ENCODE measurements at places on chromosomes 16 and 17.

DNA sequence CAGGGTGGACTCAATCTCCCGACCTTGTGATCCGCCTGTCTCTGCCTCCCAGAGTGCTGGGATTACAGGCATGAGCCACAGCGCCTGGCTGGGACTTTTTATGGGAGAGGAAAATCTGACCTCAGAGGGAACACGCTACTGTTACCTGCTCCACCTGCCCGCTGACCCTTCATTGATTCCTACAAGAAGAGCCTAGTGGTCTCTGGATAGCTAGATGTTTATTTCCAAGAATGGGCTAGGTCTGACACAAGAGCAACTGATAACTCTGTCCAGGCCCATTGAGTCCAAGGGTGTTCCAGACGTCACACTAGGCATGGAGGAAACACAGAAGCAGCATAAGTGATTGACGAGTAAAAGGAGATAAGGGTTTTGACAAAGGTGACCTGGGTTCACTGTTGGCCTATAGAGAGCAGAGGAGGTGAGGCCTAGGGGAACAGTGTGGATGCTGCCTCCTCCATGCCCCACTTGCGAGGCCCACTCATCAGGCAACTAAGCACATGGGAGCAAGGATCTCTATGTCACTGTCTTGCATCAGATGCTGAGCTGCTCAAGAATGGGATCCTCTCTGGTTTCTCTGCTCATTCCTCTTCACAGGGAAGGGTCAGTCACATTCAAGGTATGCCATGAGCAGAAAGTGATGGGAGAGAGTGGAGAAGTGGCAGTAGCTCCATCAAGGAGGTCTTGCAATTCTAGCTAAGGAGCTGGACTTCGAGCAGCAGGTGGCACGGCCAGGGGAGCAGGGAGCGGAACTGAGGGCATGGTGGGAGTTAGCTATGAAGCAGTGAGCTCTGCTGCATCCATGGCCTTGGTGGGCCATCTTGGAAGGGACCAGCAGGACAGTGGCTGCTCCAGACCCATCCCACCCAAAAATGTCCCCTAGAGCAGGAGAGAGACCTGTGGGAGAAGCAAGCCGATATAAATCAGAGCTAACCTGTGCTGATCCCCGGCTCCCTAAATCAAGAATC lies 145.2 kb downstream of the WSCD1 start:
- no peak for DNase-seq

GRCh38 chr17:31156326-31156725 lies 61.5 kb downstream of the NF1 start:
- no peak for DNase-seq

DNA sequence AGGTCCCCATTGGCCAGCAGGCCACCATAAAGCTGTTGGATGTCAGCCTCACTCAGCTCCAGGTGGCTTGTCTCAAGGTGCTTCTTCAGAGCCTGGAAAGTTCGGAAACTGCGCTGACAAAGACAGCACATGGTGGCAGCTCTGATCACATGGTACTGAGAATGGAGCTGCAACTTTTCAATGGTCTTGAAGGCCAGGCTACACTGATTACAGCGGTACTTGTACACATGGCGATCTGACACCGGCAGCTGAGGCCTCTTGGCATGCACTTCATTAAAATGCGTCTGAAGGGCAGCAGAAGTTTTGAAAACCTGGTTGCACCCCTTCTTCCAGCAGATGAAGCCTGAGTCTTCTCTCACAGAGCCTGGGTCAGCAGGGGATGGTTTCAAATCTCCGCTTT lies 249.7 kb downstream of the ZFHX3 start:
- no peak for DNase-seq

DNA sequence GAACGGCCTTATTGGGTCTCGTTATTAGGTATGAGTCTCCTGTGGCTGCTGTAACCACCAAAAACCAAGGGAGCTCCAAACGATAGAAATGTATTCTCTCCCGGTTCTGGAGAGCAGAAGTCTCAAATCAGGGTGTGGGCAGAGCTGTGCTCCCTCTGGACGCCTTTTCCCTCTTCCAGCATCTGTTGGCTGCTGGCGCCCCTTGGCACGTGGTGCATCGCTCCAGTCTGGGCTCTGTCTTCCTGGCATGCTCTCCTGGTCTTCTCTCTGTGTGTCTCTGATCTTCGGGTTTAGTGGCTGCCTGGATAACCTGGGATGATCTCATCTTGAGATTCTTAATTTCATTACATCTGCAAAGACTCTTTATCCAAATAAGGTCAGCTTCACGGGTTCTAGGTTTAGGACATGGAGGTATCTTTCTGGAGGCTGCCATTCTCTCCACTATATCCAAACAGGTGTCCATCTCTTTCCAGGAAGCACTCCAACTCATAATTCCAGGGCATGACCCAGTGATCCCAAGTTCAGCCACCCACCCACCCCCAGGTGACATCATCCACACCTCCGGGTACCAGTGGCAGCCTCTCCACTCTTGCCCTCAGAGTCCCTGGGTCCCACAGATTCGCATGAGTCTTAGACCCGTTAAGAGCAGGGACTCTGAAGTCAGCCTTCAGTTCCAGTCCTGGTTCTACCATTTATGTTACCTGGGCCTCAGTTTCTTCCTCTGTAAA lies 145.5 kb upstream of the FOXF1 start:
- no peak for DNase-seq

- peak; percentile 56 for DNase-seq
Observed at GRCh38 chr17:38667099-38667786, 7.5 kb downstream of the EPOP start.

DNA sequence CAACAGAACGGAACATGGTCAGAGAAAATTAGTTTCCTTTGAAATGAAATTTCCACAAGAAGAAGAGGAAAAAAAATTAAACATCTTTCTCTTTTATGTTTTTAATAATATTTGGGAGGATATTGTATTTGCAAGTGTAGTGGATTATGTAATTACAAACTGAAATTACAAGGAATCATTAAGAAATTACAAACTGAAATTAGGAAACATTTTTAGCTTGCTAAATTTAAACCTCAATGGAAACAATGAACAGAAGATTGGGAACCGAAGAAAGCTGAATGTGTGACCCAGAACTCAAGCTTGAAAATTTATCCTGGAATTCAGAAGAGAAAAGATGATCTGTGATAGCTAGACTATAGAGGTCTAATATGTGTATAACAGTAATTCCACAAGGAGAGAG lies 4.4 kb upstream of the PIK3R5 start:
- DNase-seq, result no peak

- no peak for DNase-seq
Observed at GRCh38 chr17:17087424-17088015, 45.3 kb downstream of the MPRIP start.

DNA sequence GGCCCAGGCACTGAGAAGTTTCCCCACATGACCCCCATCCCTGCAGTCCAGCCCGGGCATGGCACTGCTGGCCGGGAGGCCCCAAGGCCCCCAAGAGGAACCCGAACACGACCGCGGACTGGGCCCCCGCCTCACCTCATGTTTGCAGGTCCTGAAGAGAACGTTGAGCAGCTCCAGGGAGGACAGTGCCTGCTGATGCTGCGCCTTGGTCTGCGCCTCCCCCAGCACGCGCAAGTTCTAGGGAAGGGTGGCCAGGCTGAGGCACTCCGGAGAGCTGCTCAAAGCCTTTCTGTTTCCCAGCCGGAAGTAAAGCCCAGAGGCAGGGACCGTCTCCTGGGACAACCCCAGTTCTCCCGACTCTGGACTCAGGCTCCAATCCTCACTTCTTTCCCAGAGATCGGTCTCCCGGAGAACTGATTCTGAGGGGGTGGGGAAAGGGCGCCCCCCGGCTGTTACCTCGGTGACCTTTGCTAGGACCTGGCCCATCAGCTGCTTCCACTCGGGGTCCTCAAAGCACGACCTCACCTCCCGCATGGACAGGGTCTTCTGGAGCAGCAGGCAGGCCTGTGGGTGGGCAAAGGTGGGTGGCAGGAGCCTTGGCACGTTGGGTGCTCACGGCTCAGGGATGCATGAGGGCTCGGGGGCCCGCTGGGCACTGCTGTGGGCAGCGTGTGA lies 13.7 kb downstream of the MYBBP1A start:
- DNase-seq, result no peak

GRCh38 chr17:56480501-56480900 lies 113.0 kb upstream of the NOG start:
- DNase-seq, result no peak

DNA sequence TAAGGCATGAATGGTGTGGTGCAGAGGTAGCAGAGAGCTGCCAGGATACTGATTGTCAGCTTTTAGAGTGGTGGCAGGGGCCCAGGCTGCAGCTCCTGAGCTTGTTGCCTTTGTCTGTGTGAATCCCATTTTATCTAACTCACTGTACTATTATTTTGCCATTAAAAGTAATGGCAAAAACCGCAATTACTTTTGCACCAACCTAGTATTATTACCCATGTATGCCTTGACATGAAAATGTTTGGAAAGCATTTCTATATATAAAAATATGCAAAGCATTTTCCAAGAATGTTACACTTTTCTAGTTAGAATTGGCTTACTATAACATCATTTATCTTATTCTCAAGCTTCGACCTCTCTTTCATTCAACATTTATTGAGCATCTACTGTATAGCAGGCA lies 308.1 kb upstream of the MYOCD start:
- no peak for DNase-seq

GRCh38 chr16:47753659-47754058 lies 292.5 kb downstream of the PHKB start:
- no peak for DNase-seq

DNA sequence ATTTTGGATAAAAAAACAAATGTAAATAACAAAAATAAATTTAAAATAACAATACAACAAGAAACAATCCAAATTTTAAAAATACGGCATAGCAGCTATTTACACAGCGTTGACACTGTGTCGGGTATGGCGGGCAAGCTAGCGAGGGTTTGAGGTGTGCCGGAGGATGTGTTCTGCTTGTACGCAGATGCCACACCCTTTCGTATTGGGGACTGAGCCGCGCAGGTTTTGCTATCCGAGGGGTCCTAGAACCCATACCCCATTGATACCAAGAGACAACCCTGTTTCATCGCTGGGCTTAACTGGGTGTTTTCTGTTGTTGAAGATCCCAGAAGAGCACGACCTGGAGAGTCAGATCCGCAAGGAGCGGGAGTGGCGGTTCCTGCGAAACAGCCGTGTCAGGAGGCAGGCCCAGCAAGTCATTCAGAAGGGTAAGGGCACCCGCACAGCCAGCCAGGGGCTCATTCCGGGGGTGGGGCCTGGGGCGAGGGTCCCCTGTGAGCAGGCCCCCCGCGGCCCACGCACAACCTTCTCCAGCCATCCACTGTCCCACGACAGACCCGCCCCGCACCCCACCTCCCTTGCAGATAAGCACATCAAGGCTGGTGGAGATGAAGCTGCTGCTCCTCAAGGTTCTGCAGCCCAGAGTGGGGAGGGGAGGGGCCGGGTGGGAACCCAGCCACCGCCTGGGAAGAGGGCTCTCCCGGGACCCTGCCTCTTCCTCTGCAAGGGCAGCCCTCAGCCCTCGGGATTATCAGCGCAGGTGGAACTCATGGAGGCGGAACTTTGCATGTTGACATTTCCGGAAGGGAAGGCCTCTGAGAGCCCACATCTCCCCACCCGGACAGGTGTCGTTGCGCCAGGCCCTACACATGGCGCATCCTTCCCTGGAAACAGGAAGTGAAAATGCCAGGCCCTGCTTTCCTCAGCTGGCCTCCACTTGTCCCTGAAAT lies 51.2 kb upstream of the CHMP6 start:
- no peak for DNase-seq

- no peak for DNase-seq
Observed at GRCh38 chr17:70217571-70217970, 48.2 kb downstream of the KCNJ2 start.
